ENCODE measurements at places on chromosomes 13 and 19.

GRCh38 chr13:86476656-86477055 lies 677.4 kb upstream of the SLITRK6 start:
- H3K4me1 ChIP-seq = no peaks in the 10 kb centered on the region
- no peak overlapping the region for H3K27ac ChIP-seq
- no peak overlapping the region for H3K4me3 ChIP-seq
- DNase-seq = no peak
- no peaks in the 10 kb centered on the region for H3K27me3 ChIP-seq

DNA sequence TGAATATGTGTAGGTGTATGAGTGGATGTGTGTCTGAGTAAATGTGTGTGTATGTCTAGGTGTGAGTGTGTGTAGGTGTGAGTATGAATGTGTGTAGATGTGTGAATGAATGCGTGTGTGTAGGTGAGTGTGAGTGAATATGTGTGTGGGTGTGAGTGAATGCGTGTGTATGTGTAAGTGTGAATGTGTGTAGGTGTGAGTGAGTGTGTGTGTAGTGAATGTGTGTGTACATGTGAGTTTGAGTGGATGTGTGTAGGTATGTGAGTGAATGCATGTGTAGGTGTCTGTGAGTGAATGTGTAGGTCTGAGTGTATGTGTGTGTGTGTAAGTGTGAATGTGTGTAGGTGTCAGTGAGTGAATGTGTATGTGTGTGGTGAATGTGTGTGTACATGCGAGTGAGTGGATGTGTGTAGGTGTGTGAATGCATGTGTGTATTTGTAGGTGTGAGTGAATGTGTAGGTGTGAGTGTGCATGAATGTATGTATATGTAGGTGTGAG lies 201.0 kb upstream of the ZNF536 start:
- H3K27ac ChIP-seq = no peak overlapping the region
- no peak for DNase-seq
- no peaks in the 10 kb centered on the region for H3K4me1 ChIP-seq
- no peaks in the 10 kb centered on the region for H3K36me3 ChIP-seq
- H3K27me3 ChIP-seq = no peaks in the 10 kb centered on the region

DNA sequence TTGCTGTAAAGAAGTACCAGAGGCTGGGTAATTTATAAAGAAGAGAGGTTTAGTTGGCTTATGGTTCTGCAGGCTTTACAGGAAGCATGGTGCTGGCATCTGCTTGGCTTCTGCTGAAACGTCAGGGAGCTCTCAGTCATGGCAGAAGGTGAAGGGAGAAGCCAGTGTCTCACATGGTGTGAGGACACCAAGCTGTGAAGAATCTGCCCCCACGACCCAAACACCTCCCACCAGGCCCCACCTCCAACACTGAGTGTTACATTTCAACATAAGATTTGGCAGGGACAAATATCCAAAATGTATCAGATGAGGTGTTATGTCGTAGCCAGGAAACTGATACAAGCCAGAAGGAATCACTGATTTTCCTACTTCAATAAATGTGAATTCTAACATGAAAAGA lies 136.5 kb downstream of the CYSLTR2 start:
- no peak overlapping the region for H3K27ac ChIP-seq
- no peak overlapping the region for H3K4me3 ChIP-seq
- no peaks in the 10 kb centered on the region for H3K27me3 ChIP-seq
- no peak for DNase-seq
- H3K36me3 ChIP-seq = no peaks in the 10 kb centered on the region

DNA sequence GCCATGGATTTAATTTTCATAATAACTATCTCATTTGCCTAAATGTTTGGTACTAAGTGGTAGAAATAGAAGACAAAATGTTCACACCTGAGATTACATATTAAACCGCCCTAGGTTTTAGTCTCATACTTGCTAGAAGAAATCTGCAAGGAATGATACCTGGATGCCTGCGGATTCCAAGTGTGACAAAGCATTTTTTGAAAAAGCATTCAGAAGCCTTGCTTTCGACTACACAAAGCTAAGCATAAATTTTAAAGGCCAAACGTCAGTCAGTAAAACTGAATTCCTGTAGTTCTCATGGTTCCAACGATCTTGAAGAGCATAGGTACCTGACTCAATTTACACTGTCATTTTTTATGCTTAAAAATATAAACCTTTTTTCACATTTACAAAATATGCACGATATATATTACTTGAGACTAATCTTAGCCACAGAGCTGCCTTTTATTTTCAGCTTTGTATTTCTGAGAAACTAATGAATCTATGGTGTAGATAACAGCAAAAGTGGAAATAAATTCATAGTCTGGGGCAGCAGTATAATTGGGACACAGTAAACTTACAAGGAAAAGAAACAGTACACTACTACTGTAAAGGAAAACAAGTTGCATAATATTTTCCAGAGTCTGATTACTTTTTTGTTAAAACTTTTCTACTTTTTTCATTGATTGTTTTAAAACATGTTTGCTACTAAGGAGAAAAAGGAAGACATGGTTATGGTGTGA lies 1.2 kb upstream of the LRRC63 start:
- no peaks in the 10 kb centered on the region for H3K36me3 ChIP-seq
- H3K27ac ChIP-seq = peak overlapping the region; percentile 75
- H3K27me3 ChIP-seq = no peaks in the 10 kb centered on the region
- DNase-seq = no peak
- H3K4me3 ChIP-seq = no peak overlapping the region
- peaks cover 18% of the 10 kb centered on the region for H3K4me1 ChIP-seq

DNA sequence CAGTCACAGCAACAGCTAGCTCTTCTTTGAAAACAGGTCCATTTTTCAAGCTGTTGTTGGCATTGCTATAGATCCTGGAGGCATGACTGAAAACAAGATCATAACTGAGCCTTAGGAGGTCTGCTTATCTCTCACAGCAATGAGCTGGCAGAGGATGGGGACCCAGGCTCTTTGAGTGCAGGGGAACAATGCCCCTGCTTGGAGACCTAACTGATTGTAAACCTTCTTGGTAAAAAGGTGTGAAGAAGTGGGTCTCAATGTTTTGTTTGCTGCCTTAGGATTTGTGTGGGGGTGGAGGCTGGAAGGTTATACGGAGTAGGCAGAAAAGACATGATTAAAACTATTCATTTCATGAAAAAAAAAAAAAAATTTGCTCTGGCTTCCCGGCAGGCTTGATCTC lies 94.6 kb downstream of the EFNB2 start:
- no peaks in the 10 kb centered on the region for H3K36me3 ChIP-seq
- H3K27me3 ChIP-seq = no peaks in the 10 kb centered on the region
- no peak overlapping the region for H3K27ac ChIP-seq
- DNase-seq = no peak
- no peak overlapping the region for H3K4me3 ChIP-seq
- H3K4me1 ChIP-seq = no peaks in the 10 kb centered on the region

Data from CD4-positive, alpha-beta memory T cell (primary cell).